Prostate gland (tissue), 2 donors: ENCODE measurements at places on chromosomes 11 and 22.

GRCh38 chr22:17412232-17412631 is 43.0 kb downstream of the CECR2 start:
- DNase-seq = no peak

DNA sequence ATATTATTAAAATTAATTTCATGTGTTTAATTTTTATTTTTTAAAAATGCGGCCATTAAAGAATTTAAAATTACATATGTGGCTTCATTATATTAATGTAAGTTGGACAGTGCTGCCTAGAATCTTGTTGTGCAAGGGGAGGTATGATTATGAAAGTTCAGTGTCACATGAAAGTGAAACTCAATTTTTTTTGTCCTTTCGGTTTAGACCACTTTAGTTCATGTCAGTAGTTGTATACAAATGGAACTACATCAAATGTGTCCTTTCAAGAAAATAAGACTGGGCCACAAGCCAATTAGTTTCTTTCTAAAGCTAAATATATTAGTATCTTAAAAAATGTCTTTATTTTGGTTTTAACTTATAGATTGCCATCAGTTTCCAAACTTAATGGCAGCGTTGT is 35.7 kb downstream of the TBCEL start:
- no peak for DNase-seq

GRCh38 chr11:64876229-64876750 is 2.1 kb downstream of the EHD1 start:
- DNase-seq = no peak

DNA sequence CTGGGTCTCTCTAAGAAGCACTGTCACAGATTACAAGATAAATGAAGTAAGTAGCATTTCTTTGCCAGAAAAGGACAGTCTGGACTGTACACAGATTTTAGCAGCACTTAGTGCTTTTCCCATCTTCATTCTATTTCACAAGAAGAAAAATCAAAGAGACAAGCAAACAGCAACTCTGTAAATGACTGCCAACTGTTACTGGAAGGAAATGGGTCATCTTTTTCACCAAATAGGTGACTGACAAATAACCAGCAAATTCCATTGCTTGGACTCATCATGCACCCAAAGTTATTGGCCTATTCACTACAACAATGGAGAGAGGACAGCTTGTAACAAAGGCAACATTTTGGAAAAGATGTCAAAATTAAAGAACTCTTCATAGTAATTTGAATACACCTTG is 28.9 kb upstream of the CARD18 start:
- DNase-seq = no peak

GRCh38 chr11:111938687-111939160 is 1.6 kb downstream of the DIXDC1 start:
- no peak for DNase-seq

- DNase-seq = no peak
Observed at GRCh38 chr11:44112091-44112821, 16.8 kb downstream of the EXT2 start.

DNA sequence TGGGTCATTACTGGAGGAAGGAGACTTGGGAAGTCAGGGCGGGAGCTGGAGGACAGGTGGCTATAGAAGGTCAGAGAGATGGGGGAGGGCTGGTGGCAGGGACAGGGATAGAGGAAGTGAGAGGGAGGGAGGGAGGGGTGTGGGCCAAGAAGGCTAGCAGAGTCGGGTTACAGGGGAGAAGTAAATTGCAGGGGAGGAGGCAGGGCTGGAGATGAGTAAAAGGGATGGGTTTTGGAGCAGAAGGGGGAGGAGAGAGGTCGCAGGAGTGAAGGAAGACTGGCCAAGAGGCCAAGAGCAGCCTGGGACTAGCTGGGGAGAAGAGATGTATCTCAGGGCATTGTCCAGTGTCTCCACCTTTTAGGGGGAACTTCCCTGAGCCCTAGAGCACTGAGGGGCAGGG is 33.0 kb downstream of the LRRC10B start:
- no peak for DNase-seq

- no peak for DNase-seq
Observed at GRCh38 chr11:9344061-9344680, 29.8 kb upstream of the TMEM41B start.

GRCh38 chr22:37274380-37274862 is 7.9 kb upstream of the CYTH4 start:
- no peak for DNase-seq

DNA sequence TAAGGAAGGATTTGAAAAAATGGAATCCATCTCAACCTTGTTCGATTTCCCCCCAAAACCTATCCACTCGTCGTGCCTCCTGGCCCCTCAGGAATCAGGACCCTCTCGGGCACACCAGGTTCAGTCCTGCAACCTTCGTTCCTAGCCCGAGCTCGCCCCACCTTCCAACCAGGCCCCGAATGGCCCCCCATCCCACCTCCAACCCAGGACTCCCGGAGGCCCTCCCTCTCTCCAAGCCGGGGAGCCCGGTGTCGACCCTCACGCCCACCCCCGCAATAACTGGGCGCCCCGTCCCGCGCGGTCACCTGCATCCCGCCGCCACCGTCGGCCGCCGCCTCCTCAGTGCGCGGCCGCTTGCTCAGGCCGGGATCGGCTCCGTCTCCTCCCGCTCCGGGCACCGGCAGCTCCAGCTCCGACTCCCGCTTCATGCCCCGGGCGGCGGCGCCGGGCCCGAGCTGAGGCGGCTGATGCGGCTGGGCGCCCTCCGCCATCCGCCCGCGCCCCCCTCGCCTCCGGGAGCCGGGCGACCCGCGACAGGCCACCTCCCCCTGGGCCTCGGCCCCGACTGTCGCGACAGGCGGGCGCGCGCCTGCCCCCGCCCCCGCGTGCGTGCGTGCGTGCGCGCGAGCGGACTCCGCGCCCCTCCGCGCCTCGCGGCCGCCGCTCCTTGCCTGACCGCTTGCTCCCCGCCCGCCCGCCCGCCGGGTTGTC is 534 bp downstream of the RBFOX2 start:
- peak; percentile 19 for DNase-seq

DNA sequence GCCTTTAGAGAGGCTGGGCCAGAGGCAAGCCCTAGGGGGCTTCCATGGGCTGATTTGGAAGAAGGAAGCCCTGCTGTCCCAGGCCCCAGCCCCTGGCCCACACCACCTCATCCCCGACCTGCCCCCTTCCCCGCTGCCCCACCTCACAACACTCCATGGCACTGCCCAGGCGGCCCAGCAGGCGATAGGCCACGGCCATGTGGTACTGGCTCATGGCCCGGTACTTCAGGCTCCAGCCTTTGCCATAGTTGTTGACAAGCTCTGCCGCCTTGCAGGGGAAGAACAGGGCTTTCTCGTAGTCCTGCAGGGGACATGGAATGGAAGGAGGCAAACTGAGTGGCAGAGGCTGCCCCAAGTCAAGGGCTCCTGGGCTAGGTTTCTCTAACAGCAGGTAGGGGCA is 6.4 kb downstream of the RAPSN start:
- DNase-seq = no peak

GRCh38 chr22:39777716-39778454 is 115.7 kb downstream of the ENTHD1 start:
- DNase-seq = no peak

DNA sequence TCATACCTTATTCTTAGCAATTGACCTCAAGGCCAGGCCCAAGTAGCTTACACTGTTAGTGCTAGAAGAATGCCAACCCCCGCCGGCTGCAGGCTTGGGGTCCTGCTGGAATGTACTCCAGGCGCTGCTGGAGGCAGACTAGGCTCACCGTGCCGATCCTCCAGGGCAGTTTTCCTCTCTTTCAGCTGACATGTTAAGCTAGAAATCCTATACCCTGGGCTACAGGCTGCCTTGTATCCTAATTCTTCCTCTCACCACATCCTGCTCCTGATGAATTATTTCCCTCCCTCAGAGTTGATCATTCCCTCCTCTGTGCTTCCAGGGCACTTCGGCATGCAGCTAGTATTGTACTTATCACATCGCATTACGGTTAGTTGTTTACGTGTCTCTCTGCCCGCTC is 3.4 kb downstream of the SPTBN2 start:
- no peak for DNase-seq

DNA sequence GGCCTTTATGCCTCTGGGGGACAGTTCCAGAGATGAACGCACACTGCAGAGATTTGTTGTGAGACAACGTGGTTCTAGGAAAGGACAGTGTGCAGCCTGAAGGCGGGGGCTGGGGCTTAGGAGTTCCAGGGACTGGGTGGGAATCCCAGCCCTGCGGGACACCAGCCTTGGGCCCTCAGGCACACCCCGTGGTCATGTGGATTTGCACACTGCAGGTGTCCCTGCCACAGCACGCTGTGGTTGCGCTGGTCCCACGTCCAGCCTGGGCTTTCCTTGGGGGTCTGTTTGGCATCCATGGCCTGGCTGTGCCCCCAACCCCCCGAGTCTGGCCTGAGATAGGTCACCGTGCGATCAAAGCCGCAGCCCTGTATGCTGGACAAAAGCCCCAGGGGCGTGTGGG is 7.3 kb downstream of the SHISAL1 start:
- no peak for DNase-seq

- DNase-seq = peak; percentile 83
Observed at GRCh38 chr11:64246871-64247728, at the start of gene PPP1R14B. TSS of gene PPP1R14B (minus strand) at chr11:64246943. CDS start at chr11:64246673, 270 bp downstream.

- no peak for DNase-seq
Observed at GRCh38 chr11:117513666-117514065, 186.0 kb downstream of the CEP164 start.
